ENCODE measurements at places on chromosomes 11 and 22. TPM values are rescaled to one million over a fixed set of nuclear protein-coding genes. Genes with fewer than 3 reads are reported as not detected.

GRCh38 chr11:78689585-78690153, 115.0 kb upstream of the NARS2 start:
- no peak for DNase-seq

- DNase-seq, result no peak
Observed at GRCh38 chr11:46383974-46384701, 2.7 kb downstream of the MDK start.

DNA sequence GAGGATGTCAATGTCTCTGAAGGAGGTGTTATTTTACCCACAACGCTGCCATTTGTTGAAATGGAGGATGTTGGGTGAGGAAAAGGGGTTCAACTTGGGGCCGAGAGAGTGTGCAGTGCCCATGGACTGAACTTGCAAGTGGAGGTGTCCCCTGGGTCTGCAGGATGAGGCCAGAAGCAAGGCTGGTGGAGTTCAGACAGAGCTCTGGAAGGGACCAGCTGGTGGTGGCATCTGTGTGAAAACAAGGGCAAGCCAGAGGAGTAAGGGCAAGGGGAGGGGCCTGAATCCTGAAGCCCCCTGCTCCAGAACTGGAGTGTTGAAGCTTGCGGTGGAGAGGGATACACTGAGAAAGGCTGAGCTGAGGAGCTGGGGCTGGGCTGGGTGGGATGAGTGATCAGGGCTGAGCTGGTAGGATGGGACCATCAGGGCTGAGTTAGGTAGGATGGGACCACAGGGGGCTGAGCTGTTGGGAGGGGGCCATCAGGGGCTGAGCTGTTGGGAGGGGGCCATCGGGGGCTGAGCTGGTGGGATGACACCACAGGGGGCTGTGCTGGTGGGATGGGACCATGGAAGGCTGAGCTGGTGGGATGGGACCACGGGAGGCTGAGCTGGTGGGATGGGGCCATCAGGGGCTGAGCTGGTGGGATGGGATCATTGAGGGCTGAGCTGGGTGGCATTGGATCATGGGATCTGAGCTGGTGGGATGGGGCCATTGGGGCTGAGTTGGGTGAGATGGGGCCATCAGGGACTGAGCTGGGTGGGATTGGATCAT, 13.4 kb upstream of the CTSD start:
- DNase-seq, result no peak

GRCh38 chr11:104372111-104372510, 208.2 kb upstream of the PDGFD start:
- no peak for DNase-seq

- peak; percentile 31 for DNase-seq
Observed at GRCh38 chr11:1553808-1554594, 18.1 kb downstream of the DUSP8 start.

DNA sequence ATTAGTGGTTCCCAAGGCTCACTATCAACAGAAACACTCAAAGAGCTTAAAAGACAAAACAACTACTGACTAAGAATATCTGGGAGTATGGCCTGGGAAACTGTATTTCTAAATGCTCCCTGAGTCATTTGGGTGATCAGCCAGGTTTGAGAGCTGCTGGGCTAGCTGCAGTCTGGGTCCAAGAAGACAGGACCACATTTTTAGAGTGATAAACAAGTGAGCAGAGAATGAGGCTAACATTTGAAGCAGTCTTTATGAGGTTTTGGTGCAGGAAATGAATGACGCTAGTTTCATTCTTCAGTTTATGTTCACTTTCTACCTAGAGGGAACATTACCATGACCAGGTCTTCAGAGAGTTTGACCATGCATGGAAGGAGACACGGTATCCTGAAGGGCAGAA, 97.7 kb downstream of the TEAD1 start:
- DNase-seq, result no peak

- no peak for DNase-seq
Observed at GRCh38 chr11:91947215-91947820, 277.3 kb upstream of the FAT3 start.

- no peak for DNase-seq
Observed at GRCh38 chr11:69105461-69106030, 50.2 kb upstream of the SMIM38 start.

- peak; percentile 97 for DNase-seq
Observed at GRCh38 chr22:22935546-22936157, 48.0 kb downstream of the IGLL5 start.

DNA sequence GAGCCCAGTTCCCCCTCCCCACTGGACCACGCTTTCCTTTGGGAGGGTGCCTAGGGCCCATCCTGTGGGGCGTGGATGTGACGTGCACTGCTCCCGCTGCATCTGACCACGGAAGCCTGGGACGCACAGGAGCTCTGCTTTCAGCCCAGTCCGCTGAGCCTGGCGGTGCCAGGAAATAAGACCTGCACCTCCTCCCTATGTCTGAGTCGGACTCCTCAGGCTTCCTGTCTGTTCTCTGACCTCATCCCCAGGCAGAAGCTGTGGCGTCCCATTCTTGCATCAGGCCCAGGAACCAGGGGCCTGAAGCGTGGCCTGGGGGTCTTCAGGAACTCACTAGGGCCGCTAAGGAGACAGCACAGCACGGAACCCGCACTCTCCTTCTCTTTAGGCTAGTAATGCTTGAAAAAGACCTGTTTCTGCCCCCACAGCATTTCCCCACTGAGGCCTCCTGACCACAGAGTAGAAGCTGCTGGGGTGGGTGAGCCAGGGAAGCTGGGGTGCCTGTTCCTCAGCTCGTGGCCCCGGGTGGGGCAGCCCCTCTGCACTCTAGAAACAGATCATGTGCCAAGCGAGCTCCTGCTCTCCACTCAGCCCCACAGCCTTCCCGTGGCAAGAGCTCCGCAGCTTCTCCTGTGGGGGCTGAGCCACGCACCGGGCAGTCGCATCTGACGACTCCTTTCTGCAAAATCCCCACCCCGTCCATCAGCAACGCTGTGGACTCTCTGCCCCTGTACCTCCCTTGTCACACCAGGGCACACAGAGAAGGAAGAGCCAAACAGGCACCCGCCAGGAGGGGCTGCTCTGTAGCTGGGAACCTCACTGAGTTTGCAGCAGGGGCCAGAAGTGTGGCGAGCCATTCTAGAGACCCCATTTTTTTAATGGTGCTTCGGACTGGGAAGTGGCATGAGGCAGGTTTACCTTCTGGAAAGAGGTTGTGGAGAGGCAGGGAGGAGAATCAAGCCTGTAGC, 22.6 kb downstream of the MOV10L1 start:
- no peak for DNase-seq

DNA sequence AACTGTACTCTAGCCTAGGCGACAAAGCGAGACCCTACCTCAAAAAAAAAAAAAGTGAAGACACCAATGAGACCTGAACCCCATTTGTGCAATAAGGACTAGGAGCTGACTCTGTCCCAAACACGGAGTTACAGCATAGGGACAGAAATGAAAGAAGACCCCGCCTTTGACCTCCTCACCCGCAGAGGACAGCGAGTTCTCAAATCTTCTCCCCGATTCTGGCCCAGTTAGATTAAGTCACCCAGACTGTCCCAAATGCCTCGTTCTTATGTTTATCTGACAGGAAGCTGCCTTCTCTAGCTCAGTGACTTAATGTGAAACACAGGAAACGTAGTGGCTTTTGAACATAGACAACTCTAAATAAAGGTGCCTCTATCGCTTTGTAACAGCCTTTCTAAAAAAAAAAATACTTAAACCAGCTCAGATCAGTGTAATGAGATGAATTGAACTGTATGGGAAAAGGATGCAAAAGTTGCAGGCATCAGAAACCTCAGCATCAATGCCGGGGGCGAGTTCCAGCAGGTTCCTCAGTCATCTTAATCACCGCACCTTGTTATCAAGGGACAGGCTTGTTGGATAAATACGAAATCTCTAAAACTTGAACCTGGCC, 10.6 kb downstream of the MYH9 start:
- peak; percentile 71 for DNase-seq

- no peak for DNase-seq
Observed at GRCh38 chr11:39365809-39366436, 2093.5 kb downstream of the LRRC4C start.

- DNase-seq, result no peak
Observed at GRCh38 chr22:26885441-26886261, 228.3 kb downstream of the MIAT start.

DNA sequence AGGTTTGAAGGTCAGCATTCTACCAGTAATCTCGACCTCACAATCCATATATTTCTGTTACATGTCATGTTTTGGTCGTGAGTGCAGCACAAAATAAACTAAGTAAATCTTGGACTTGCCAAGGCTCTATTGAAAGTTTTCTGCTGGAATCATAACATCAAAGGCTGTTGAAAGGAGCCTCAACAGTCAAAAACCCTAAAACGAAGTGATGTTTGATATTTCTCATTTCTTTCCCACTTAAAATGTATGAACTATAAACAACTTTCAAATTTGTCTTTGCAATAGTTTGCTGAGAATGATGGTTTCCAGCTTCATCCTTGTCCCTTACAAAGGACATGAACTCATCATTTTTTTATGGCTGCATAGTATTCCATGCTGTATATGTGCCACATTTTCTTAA, 1118.5 kb downstream of the LRRC4C start:
- DNase-seq, result no peak

GRCh38 chr22:44664149-44664548, 37.9 kb upstream of the PRR5 start:
- peak; percentile 43 for DNase-seq

Gene LGR4
- 1.9 TPM for polyA plus RNA-seq

Gene ARVCF
- 2.5 TPM for polyA plus RNA-seq

Gene PVALB
- polyA plus RNA-seq, result not detected

Data from B cell (primary cell).